T47D (cell line): ENCODE measurements at places on chromosomes 3 and 15.

GRCh38 chr15:65087873-65088642, 11.5 kb downstream of the KBTBD13 start:
- DNase-seq: no peak

DNA sequence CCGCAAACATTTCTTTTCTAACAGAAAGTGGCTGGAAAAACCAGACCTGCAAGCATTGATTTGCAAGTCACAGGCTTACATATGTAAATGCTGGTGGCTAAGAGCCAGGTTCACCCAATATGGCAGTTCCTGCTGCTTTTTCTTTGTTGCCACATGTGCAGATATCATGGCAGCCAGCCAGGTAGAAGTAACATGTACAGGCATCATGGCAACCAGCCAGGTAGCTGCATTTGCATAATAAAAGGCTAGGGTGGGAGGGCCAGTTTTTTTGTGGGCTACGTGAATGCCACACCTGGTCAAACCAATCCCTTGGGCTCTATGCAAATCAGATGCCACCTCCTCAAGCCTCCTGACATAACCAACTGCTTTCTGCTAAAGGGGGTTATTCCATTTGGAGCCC, 2.8 kb upstream of the SMCO1 start:
- DNase-seq: peak; percentile 98

DNA sequence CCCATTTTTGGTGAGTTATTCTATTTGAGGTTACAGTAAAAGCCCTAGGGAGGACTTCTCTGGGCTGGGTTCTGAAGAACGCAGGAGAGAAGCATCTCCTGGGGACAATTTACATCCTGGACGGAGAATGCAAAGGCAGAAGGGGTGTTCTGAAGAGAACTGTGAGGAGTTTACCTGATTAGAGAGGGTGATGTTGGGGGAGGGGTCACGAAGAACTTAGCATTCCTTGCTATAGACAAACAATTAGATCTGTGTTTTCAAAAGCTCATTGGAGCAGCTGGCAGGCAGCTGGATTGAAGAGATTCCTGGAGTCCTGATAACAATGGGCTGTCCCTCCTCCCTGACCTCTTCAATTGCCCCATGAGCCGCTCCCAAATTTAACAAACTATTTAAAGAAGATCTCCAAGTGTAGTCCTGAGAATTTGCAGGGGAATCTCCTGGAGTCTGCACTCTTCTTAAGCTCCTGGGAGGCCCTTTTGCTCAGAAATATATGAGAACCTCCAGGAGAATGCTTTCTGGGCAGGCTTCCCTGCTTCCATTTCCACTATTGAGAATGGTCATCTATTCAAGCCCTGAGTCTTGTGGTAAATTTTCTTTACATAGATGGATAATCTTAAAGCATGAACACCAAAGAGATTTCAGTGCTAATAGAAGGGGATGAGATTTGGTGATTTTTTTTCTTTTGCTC, 55.3 kb downstream of the ARHGAP31 start:
- no peak for DNase-seq

DNA sequence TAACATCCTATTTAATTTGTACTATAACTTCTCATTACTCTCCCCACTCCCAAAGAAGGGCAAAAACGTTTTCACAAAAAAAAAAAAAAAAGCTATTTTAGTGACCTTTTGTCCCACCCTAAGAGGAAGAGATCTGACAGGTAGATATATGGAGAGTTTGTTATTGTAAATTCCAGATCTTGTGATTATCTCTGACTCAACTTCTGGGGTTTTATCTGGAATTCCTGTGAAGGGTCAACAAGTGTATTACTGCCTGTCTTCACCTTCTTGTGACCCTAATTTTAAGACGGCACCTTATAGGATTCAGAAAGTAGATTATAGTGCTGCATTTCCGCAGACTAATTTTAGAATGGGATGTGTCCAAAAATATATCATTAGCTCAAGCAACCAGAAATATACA, 205.9 kb upstream of the CDIN1 start:
- no peak for DNase-seq

DNA sequence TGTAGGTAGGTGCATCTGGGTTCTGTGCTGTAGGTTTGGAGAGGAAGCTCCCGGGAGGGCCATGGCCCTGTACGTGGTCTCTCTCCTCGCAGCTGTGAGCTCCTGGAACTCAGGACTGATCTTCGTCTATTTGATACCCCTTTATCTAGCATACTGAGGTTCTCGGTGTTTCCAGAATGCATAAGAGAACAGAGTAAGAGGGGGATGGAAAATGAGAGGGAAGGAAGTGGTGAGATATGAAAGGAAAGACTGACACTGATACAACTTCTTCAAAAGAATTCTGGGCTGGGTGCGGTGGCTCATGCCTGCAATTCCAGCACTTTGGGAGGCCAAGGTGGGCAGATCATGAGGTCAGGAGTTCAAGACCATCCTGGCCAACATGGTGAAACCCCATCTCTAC, 90.7 kb downstream of the CHRD start:
- no peak for DNase-seq

- peak; percentile 18 for DNase-seq
Observed at GRCh38 chr3:139388821-139389551, 461 bp downstream of the COPB2 start.

DNA sequence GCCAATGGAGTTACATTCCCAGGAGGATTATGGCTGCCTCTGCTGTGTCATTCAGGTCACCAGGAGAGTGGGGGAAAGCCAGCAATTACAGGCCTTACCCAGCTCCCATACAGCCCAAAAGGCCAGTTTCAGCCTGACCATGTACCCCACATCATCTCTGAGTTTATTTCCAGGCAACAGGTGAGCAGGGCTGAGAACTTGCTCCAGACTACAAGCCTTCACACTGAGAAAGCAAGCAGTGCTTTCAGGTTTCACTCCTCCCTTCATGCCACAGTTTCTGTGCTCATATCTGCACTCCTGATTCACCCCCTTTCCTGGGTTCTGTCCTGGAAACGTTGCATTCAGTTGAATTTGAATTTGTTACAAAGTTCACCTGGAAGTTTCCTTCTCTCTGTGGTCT, 68.1 kb upstream of the ABI3BP start:
- no peak for DNase-seq

GRCh38 chr15:37009288-37009687, 91.1 kb downstream of the MEIS2 start:
- DNase-seq: peak; percentile 51

DNA sequence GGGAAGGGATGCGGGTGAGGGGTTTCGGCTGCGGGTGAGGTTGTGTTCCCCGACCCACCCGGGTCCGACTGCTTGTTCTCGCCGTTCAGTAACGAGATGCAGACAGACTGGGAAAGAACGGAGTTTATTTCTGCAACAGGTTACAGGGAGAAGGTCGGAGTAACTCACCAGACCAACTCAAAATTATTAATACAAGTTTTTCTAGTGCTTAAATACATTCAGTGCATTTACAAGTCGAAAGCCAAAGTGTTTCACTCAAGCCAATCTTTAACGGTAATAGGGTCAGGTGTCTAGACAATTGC, 492 bp upstream of the HIGD1A start:
- no peak for DNase-seq

DNA sequence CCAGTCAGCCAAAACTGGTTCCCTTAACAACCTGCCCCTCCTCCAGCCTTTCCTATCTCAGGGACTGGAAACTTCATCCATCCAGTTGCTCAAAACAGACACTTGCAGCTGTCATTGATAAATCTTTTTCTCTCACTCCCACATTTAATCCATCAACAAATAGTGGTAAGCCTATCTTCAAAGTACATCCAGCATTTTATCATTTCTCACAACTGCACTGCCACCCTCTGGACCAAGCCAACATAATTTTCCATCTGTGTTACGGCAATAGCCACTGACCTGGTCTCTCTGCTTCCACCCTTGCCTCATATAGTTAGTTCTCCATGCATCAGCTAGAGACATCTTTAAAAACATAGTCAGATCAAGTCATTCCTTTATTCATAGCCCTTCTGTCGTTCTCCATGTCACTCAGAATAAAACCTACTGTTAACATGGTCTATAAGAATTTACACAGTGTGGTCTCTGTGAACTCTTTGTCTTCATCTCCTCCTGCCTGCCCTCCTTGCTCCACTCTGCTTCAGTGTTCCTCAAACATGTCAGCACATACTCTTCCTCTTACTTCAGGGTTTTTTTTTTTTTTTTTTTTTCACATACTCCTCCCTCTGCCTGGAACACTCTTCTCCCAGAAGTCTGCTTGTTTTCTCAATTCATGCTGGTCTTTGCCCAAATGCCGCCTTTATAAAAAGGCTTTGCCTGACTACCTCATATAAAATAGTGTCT, 102.5 kb upstream of the COL6A5 start:
- DNase-seq: no peak

GRCh38 chr3:30686176-30686575, 79.8 kb downstream of the TGFBR2 start:
- DNase-seq: no peak

DNA sequence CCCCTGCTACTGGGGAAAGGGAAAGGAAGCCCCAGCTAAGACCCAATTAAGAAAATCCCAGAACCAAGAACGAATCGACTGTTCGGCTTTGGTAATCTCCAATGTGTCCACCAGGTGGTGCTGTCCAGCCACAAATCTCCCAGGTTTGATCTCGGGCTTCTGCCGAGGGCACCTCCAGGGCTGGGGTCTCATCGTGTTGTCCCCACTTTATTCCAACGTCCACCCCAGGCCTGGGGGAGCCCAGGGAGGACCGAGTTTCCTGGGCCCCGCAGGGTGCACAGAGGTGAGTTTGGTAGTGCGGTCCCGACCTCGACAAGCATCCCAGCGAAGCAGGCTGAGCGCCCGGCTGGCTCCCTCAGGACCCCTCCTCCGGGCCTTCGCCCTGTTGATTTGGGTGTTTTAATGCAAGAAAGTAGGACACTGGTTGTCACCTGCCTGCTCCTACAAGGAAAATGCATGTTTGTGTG, 185.1 kb downstream of the GOLGA6L6 start:
- DNase-seq: peak; percentile 89

DNA sequence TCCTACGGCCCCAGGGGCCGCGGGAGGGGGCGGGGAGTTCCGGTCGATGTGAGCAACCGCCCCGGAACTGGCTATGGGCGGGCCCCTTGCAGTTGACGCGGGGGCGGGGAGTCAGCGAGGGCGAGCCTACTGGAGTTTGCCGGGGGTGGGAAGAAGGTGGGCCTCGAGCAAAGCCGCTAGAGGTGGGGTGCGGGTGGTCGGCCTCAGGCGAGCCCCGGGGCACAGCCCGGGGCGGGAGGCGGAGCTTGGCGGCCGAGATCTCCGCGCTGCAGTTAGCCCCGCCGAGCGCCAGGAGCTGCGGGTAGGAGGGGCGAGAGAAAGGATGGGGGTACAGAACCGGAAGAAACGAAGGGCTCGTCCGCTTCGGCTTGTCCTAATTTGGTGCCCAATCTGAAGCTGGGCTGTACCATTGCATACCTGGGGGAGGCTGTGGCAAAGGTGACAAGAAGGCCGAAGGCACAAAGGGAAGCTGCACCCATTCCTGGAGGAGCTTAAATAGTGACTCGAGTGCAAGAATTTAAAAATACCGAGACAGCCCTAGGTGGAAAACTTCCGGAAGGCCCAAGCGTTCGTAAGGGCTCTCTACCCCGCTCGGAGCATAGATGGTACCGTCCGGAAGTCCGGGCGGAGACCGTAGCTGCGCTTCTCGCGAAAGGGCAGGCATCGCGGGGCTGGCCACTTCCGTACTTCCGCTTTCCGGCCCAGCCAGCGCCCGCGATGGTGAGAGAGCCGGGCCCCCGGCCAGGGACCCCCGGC, at the start of the genes ARPC4 and TADA3:
ARPC4 (plus strand) TSS at position 678 of the 756 bp plus-strand sequence; CDS start at position 718, 40 bp downstream.
TADA3 (minus strand) TSS at position 69 of the 756 bp plus-strand sequence. CDS start 1,007 bp downstream, outside the sequence.
- DNase-seq: peak; percentile 81

DNA sequence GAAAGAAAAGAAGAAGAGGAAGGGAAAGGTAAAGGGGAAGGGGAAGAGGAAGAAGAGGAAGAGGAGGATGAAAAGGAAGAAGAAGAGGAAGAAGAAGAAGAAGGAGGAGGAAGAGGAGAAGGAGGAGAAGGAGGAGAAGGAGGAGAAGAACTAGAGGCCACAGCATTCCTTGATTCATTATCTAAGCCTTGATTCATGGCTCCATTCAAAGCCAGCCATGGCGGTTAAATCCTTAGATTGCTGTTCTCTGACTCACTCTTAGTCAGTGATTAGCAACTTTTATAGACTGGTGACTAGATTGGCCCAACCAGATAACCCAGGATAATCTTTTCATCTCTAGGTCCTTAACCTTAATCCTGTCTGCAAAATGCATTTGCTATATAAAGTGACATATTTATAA, 47.6 kb downstream of the OSTN start:
- no peak for DNase-seq

GRCh38 chr3:29755416-29755815, 474.5 kb downstream of the RBMS3 start:
- no peak for DNase-seq

- no peak for DNase-seq
Observed at GRCh38 chr3:145015253-145015652, 1043.6 kb downstream of the DIPK2A start.

DNA sequence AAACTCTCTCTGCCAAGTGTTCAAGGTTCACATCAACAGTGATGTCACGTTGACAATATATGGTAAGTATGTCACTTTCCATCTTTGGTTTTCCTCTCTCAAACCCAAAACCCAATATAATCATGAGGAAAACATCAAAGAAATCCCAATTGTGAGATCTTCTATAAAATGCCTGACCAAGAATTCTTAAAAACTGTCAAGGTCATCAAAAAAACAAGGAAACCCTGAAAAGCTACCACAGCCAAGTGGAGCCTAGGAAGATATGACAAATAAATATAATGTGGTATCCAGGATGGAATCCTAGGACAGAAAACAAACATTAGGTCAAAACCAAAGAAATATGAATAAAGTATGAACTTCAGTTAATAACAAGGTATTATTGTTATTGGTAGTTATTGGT, 85.2 kb upstream of the CCDC39 start:
- DNase-seq: no peak

- DNase-seq: no peak
Observed at GRCh38 chr3:12178091-12178820, 19.5 kb upstream of the TIMP4 start.

DNA sequence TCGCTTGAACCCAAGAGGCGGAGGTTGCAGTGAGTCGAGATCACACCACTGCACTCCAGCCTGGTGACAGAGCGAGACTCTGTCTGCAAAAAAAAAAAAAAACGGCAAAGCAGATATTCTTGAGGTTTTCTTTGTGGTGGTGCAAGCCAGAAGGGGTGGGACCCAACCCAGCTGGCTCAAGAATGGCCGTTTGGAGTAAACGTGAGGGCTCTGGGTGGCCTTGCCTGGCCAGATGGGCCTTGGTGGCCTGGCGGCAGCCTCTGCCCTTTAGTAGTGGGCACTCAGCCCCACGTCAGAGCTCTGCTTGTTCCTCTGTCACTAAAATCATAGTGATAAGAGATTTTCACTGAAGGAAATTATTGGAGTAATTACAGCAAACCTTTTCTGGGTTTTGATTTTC, 50.5 kb downstream of the ATP1B3 start:
- no peak for DNase-seq

GRCh38 chr15:98232761-98233160, 272.3 kb downstream of the ARRDC4 start:
- no peak for DNase-seq

GRCh38 chr3:86629511-86629910, 361.4 kb downstream of the VGLL3 start:
- no peak for DNase-seq

DNA sequence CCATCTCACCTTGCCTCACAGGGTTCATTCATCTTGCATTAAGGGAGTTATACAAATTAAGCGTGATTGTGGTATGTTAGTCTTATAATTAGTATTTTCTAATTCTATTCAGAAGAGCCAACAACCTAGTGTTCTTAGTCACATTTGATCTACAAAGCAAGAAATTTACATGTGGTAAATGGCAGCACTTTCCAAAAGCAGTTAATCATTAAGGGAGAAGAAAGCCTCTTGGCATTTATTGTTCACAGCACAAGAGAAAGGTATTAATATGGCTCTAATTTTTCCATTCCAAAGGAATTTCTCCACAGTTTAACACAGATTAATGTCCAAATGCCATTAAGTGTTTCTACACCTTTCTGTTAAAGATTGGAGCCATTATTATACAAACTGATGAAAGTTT, 1077.1 kb downstream of the ZPLD1 start:
- no peak for DNase-seq

- DNase-seq: peak; percentile 5
Observed at GRCh38 chr3:119084371-119085069, 49.9 kb upstream of the IGSF11 start.
